ENCODE measurements at places on chromosomes 16 and 17.

GRCh38 chr16:11340710-11341109, 4.5 kb upstream of the RMI2 start:
- DNase-seq: no peak

GRCh38 chr16:52203096-52203495, 343.8 kb downstream of the TOX3 start:
- no peak for DNase-seq

- DNase-seq: no peak
Measured at GRCh38 chr17:42782166-42783061, 2.0 kb downstream of the WNK4 start.

- peak; percentile 35 for DNase-seq
Measured at GRCh38 chr16:2777903-2778629, 986 bp upstream of the ELOB start.

- DNase-seq: no peak
Measured at GRCh38 chr17:38578229-38579082, 27.3 kb downstream of the SRCIN1 start.

GRCh38 chr16:20838240-20838639, 31.9 kb downstream of the REXO5 start:
- no peak for DNase-seq

GRCh38 chr17:21141331-21141730, 14.6 kb downstream of the DHRS7B start:
- DNase-seq: no peak

DNA sequence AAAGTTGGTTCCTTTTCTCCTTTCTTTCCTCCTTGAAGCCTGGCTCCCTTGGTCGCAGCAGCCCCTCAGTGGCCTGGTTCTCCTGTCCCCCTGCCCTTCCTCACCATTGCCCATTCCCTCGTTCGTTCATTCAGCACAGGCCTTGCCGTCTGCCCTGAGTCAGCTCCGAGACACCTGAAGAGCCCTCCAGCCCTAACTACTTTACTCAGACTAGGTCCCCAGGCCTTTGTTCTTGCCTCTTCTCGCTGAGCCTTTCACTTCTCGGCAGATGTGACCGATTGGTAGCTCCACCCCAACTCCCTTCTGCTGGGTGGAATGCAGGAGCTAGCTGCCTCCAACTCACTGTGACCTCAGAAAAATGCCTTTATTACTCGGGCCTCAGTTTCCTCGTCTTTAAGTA, 7.0 kb upstream of the ADAM11 start:
- no peak for DNase-seq

DNA sequence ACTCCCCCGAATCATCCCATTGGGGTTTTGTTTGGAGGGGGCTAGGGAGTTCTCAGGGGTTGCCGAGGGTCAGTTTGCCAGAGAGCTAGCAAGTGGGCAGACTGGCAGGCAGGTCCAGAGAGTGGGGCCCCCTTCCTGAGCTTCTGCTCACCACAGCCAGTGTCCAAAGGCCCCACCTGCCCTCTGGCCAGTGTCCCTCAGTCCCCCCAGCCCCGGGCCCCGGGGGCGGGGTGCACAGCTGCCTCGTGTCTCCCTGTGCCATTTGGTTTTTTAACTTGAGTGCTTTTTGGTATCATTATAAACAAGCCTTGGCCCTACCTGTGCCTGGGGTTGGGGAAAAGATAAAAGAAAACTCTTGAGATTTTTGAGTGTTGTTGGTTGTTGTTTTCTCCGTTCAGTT, 91.8 kb downstream of the CCDC182 start:
- DNase-seq: no peak

DNA sequence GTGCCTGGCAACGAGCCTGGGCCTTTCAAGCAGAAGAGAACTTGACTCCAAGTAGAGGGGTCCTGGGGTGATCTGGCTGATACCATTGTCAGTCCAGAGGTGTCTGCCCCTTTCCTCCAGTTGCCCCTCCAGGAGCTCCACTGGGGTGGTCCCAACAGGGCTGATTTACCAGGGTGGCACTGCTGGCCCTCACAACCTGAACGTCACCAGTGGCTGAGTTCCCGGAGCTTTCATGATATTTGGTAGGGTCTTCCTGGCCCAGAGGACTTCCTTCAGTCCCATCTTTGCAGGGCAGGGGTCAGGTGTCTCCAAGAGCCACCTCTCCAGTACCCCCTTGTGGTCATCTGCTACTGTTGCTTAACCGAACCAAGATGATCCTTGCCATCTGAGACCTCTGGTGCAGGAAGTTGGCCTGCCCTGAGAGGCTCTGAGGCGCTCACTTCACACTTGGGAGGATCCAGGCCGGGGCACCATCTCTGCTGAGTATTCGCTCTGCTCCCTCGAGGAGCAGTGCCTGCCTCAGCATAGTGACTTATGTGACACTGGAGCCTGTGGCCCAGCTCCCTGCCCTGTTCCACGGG, 3.5 kb downstream of the LIMD2 start:
- DNase-seq: peak; percentile 16

- DNase-seq: no peak
Measured at GRCh38 chr17:4833941-4834680, 971 bp downstream of the MINK1 start.

GRCh38 chr17:8138374-8138671, 13.9 kb downstream of the PER1 start:
- DNase-seq: no peak
